Activated T-cell treated with anti-CD3 and anti-CD28 coated beads, Interleukin-2, amount 50 U/mL, for 72 hours (primary cell): ENCODE measurements at places on chromosomes 4 and X. TPM values are rescaled to one million over a fixed set of nuclear protein-coding genes. Genes with fewer than 3 reads are reported as not detected.

DNA sequence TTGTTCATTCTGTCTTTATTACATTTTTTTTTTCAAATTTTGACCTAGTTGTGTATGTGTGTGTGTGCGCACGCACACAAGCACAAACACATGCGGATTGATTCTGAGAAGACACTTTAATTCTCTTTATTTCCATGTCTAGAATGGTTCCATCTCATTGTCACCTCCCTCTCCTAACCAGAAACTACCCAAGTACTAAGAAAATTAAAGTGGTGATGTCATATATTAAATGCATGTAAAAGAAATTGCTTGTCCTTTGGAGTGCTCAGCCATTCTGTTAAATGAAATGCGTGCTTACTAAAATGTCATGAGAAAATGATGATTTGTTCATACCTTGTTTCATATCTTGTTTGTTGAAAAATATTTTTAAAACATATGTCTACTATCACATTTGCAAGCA is 1297.0 kb upstream of the TENM3 start:
- no peak for DNase-seq

DNA sequence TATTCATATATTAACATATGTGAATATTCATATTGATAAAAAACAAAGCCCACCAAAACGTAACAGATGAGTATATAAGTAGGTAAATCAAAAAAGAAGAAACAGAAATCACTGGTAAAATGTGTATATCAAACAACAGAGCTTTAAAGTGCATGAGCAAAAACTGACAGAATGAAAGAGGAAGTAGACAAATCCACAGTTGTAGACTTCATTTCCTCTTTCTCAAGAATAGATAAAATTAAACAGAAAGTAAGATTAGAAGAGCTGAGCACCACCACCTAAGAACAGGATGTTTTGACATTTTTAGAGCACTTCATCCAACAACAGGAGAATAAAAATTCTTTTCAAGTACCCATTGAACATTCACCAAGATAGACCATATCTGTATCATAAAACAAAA is 64.6 kb downstream of the CNKSR2 start:
- DNase-seq: no peak

DNA sequence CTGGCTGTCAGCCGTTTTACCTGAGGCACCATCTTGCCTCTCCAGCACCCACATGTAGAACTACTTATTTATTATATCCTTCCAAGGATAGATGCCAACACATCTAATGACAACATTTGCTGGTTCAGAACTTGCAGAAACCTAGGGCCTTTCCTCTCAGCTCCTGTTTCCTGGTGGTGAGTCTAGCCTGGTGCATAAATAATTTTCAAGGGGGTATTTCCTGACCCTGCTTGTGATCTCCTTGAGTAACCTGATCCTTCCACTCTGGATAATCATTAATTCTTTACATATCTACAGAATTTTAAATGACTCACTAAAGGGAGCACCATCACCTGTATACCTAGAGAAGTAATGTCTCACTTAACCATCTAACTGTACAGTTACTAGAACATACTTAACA is 153.4 kb downstream of the PPARGC1A start:
- no peak for DNase-seq

DNA sequence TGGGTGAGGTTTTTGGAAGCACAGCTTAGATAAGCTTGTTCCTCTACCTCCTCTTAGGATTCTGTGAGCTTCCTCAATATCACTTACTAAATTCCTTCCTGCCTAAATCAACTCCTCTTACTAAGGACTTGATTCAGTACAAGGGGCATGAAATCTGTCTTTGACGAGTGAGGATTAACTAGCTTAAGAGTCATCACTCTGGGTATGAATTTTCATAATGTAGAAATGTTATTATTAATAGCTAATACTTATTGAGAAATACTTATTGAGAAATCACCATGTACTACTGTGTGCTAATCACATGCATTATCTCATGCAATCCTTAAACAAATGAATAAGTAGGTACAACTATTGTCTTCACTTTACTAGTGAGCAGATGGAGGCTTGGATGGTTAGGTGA is 28.6 kb downstream of the TRPC3 start:
- DNase-seq: no peak

GRCh38 chr4:122643257-122643656 is 22.4 kb upstream of the IL21 start:
- DNase-seq: no peak

Gene AWAT2
- total RNA-seq: not detected

Gene SLIT2
- not detected for total RNA-seq

Gene HTRA3
- total RNA-seq: not detected

Gene BCOR
- total RNA-seq: 65.5 TPM

Gene TCEAL6
- total RNA-seq: 0.25 TPM
